NCI-H82 (cell line): ENCODE measurements at places on chromosomes 12 and 14.

DNA sequence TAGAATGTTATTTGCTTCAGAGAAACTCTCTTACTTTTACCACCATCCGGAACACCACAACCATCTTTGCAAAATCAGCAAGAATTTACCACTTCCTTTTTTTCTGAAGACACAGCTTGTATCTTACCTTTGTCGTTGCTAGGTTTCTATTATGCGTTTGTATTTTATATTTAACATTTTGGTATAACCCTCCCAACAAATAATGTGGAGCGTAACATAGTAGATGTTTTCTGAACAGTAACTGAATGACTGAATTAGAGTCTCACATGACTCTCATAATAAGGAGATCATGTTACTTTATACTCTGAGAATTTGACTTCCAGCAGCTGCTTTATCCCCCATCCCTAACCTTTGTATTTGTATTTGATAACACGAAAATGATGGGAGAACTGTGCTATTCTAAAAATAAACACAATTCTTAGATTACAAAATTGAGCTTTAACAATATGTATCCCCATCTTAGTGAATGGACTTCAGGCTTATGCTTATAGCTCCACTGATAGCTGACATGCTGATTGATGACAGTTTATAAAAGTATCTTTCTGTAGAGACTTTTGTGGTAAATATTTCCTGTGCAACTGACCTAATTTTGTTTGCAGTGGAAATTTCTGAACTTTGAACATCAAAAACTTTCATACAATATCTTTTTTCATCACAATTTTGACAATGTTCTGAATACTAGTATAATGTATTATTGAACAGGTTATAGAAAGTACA lies 7.9 kb upstream of the KLRB1 start:
- no peak for DNase-seq

- no peak for DNase-seq
Observed at GRCh38 chr14:22190411-22191191, 398.4 kb downstream of the DAD1 start.

DNA sequence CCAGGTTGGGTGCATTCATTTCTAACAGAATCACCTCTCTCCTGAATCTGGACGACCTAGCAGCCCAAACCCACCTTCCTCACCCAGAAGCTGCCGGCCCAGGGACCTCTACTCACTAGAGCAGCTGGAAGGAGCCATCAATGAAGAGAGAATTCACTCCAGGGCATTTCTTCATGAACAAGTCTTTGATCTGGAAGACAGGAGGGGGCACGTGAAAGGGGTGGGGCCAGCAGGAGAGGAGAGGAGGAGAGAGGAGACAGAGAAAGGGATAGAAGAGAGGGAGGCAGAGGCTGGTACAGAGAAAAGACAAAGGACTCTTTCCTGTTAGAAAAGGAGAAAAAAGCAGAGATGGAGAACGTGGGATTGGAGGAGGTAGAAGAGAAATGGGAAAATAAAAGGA lies 39.8 kb downstream of the TRPV4 start:
- no peak for DNase-seq

- no peak for DNase-seq
Observed at GRCh38 chr14:97602438-97603117, 805.4 kb downstream of the VRK1 start.

- no peak for DNase-seq
Observed at GRCh38 chr14:102326583-102326982, 7.0 kb downstream of the ZNF839 start.

DNA sequence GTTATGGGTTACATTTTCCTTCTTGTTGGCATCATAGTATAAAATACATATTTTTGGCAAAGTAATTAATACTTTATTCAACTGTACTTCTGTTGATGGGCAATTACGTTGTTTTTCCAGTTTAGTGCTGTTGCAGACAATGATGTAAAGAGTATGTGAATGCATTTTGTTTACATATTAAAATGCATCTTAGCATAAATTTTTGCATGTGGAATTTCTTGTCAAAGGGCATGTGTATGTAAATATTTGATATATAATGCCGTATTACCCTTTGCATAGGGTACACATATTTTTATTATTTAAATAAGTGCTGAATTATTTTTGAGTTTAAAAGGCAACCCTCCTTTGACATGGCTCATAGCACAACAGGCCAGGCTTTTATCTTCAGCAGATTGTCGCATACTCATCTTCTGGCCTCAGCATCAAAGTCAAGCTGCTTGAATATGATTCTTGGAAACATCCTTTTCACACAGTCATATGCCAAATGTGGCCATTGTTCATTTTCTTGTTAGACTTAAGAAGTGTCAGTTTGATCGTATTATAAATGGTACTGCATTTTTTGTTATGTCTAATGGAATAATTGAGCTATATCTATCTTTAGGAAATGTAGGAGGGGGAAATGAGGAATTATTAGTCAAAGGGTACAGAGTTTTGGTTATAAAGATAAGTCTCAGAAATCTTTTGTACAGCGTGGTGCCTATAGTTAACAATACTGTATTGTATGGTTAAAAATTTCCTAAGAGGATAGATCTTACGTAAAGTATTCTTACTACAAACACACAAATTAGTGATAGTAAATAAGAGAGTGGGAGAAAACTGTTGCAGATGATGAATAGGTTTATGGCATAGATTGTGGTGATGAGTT lies 138.5 kb downstream of the FUT8 start:
- DNase-seq = no peak

- DNase-seq = peak; percentile 81
Observed at GRCh38 chr12:56628671-56629458, 1.3 kb downstream of the BAZ2A start.

GRCh38 chr12:57309420-57309819 lies 58.4 kb upstream of the STAC3 start:
- DNase-seq = no peak

GRCh38 chr12:65822732-65823512 lies 1.4 kb upstream of the HMGA2 start:
- peak; percentile 93 for DNase-seq

DNA sequence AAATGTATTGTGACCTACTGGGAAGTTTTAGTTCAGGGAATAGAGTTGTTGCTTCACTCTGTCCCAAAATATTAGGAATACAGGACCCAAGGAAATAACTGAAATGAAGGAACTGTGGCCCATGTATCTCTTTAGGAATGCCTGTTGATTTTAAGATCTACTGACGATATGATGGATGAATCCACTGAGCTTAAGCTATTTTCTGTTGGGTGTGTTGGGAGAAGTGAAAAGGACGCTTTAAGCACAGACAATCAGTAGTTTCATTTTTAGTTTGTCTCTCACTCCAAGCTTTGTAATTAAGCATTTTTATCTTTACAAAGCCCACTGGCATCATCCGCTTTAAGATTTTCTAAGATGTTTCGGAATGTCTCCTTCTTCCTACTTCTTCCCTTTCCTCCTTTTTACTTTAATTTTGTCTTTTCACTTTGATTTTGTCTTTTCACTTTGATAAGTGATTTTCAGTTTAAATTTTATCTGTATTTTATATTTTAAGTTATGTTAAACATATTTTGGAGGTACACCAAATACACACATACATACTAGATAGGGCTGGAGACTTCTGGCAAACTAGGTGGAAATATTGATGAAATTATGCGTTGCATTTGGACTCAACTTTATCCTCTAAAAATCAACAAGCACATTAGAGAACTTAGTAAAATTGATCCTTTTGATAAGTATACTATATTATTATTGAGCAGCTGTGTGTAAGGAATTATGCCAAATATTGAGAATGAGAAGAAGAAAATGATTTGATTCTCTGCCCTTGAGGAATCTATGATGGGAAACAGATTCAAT lies 52.3 kb upstream of the USP44 start:
- DNase-seq = no peak

DNA sequence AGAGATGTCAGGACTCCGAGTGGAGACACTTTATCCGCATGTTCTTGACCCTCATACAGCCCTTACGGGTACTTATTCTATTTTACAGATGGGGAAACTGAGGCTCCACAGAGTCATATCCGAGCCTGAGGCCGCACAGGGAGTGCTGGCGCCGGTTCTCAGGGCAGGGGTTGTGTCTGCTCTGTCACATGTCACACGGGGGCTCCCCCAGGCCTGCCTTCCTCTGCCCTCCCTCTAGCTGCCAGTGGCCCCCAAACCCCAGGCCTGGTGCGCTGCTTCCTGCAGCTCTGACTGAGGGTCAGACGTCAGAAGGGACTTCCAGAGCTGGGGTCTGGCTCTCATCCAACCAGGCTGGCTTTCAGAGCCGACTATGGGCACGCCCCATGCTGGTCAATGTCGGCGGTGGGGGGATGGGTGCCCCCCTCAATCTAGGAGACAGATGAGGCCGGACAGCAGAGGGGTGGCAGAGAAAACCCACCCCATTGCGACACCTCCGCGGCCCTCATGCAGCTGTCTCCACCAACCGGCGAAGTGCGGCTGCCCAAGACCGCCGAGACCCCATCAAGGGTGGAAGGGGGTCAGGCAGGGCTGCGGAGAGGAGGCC lies 811 bp upstream of the INF2 start:
- DNase-seq = no peak
